CD4-positive, alpha-beta T cell treated with Interleukin-4 for 1 hour (primary cell): ENCODE measurements at places on chromosomes 3 and 15.

DNA sequence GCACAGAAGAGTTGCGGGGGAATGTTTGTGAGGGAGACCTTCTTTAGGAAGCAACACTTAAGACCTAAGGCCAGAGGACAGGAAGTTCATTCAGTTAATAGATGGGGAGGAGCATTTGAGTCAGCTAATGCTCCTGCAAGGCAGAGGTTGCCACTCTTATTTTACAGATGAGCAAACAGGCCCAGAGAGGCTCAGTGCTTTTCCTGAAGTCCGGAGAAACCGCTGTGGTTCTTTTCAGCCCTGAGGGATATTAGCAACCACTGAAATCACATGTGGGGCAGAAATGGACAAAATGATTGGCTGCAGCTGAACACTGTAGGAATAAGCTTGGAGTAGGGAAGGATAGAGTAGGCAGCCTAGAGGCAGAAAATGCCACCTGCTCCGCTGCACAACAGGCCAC, 33.3 kb upstream of the RTP4 start:
- DNase-seq, result no peak

DNA sequence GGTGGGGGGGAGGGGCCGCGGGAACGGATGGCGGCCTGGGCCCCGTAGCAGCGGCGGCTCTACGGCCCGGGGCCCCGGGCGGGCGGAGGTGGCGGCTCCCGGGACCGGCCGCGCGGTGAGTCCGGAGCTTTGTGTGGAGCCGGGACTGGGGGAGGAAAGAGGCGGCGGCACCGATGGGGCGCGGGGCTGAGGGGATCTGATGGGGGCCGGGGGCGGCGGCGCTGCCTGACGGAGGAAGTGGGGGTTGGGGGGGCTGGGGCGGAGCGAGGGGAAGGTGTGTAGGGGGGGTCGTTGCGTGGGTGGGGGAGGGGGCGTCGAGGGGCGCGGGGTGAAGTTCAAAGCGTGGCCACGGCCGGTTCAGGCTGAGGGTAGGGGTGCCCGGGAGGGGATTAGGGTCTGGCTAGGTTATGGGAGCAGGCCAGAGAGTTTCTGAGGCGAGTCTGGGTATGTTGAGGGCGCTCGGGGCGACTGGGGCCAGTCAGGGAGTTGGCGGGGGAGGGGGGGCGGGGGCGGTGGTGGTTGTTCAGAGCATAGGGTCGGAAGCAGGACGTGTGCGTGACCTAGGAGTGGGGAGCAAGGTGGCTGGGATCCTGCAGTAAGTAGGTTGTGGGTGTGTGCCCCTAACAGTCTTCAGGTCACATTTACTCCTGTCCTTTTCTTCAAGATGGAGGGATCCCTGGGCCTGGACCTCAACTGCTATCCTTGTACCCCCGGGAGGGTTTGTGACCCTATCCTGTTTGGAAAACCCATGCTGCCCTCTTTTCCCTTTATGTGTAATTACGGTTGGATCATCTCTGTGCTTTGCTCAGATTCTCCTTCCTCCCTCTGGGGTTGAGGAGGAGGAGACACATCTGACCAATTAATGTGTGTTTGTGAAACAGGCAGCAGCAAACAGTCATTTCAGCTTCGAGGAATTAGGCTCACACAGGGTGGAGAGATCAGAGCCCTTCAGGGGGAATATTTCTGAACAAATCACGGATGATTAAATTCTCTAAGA, 644 bp downstream of the ZNF609 start:
- DNase-seq, result peak; percentile 44

DNA sequence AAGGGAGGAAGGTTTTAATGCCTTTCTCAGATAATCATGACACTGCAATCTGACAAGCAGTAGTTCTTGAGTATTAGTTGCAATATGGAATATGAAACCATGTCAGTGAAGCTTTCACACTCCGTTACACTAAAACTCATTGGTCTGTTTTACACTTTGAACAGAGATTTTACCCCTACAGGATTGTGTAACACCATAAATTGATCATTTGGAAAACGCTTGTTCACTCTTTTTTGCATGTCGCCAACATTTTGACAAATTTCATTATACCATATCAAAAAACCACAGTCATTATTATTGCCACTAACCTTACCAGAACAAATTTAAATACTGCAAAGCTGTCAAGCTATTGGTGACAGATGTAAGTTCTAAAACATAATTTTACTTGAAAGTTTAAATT, 404.8 kb upstream of the THBS1 start:
- DNase-seq, result no peak

DNA sequence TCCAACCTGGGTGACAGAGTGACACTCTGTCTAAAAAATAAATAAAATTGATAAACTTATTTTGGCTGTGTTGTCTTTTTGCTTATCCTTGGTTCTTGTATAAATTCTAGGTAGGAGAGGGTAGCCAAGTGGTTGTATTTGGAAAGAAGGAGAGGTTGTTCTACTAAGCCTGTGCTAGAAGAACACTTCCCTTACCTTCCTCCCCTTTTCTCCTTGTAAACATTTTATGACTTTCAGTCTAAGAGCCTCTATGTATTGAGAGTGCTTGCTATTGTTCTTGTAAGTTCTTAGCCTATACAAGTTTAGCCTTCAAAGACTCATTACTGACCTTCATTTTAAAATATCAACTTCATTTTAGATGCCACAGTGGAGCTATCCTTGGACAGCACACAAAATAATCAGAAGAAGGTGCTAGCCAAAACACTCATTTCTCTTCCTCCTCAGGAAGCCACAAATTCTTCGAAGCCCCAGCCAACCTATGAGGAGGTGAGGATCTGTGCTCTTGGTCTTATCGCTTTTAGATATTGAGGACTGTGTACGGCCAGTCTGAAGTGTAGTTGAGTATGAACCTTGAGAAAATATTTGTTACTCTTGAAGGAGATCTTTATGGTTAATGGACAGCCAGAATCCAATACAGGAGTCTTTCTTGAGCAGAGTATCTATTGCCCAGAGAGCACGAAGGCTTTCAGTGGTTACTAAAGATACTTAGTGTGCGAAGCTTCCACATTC, 22.1 kb downstream of the SNX1 start:
- DNase-seq, result no peak

- DNase-seq, result no peak
Measured at GRCh38 chr15:60793656-60794055, 314.7 kb upstream of the ICE2 start.

GRCh38 chr3:43024181-43024885, 45.2 kb downstream of the GASK1A start:
- DNase-seq, result peak; percentile 66

DNA sequence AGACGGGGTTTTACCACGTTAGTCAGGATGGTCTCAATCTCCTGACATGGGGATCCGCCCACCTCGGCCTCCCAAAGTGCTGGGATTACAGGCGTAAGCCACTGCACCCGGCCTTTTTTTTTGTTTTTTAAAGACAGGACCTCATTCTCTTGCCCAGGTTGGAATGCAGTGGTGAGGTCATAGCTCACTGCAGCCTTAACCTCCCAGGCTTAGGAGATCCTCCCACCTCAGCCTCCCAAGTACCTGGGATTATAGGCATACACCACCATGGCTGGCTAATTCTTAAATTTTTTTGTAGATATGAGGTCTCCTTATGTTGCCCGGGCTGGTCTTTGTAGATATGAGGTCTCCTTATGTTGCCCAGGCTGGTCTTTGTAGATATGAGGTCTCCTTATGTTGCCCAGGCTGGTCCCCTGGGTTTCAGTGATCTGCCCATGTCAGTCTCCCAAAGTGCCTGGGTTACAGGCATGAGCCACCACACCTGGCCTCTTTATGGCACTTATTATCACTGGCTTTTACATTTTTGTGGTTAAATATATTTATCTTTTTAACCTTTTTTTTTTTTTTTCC, 82.3 kb upstream of the RNU6-1 start:
- no peak for DNase-seq

GRCh38 chr3:115072265-115073021, 74.6 kb downstream of the ZBTB20 start:
- DNase-seq, result no peak

DNA sequence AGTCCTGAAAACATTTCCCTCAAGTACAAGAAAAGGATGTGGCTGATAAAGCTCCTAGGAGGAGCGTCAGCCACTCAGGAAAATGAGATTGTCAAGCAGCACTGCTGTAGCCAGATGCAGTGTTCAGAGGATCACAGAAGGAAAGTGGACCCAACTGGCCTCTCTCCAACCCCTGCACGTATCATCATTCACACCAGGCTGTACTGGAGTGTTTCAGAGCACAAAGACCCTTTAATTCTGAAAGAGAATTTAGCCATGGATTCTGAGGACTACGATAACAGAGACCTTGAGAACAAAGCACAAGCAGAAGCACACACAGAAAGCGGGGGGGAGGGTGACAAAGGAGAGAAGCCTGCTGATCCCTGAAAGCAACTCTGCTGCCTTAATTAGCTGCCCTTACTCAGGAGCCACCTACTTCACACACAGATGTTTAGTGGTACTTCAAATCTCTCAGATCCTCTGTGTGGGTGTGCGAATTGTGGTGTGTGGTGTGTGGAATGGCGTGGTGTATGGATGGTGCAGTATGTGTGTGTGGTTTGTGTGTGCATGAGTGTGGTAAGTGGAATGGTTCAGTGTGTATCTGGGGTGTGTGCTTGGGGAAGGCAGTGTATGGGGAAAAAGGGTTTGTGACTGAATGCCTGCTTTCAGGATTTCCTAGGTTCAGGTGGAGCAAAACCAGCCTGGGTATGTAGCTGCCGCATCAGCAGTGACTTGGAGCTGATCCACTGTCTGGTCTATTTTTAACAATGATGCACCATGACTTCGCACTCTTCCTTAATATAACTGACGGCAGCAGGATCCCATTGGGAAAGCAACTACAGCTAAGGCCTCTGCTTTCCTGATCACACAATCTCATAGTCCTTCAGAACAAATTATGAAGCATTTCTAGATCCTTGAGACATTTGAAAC, 192.5 kb downstream of the RSL24D1 start:
- no peak for DNase-seq

DNA sequence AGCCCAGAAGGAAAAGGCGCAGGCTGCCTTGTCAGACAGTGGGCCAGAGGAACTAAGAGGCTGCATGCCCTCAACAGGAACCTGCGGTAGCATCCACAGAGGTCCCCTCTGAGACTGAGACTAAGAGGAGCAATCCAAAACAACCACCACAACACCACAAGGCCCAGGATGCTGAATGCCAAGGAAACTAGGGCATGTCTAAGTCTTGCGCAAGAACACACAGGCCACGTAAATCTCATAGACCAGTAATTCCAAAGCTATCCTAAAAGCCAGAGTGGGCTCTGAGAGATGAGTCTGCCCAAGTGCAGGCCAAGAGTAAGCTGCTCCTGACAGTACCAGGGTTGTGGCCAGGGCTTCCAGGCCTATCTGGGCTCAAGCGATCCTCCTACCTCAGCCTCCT, 12.9 kb downstream of the MON1A start:
- DNase-seq, result no peak

DNA sequence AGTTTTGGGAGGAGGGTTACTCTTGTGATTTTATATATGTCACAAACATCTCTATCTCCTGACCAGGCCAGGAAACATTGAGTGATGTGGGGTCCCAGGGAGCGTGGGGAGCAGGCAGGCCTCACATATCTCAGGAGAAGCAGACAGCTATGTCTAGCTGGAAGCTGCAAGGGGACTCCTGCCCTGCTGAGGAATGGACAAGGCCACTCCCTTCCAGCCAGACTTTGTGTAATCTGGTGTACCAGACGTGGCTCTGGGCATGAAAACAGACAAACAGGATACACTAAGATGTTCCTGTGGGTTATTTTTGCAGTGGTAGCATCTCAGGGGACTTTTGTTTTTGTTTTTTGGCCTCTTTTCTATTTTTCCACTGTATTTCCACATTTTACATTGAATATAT, 23.2 kb downstream of the CYP8B1 start:
- DNase-seq, result no peak

DNA sequence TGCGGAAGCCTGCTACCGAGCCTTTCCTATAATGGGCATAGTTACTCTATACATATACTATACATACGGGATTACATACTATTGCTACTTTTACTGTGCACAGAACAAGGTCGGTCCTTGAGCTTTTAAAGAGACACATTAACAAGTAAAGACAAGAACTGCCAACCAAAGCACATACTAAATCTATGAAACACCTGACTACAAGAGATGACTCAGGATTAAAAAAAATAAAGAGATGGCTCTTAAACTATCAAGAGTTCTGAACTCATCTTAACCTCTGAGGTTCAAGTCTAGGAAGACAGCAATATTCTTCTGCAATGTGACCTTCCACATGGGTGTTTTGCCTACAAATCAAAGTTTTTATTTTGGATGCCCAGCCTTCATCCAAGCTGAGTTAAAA, 106.8 kb downstream of the TNIK start:
- no peak for DNase-seq

DNA sequence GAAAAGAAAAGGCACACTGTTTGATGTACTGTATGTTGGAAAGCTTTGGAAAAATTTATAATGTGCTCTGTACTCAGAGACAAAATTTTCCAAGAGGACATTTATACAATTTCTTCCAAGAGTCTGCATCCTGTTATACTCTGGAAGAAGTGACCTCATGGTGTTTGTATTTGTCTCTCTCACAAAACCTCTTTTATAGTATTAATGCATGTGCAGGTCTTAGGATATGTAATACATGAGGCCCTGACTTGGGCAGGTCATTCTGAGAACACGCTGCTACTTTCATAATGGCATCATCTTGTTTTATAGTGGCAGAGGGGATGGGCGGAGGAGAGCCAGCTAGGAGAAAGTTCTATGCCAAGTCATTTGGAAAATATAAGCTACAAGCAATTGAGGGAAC, 72.0 kb upstream of the P3H2 start:
- DNase-seq, result no peak

- DNase-seq, result no peak
Measured at GRCh38 chr3:32848215-32848614, 30.4 kb downstream of the TRIM71 start.

DNA sequence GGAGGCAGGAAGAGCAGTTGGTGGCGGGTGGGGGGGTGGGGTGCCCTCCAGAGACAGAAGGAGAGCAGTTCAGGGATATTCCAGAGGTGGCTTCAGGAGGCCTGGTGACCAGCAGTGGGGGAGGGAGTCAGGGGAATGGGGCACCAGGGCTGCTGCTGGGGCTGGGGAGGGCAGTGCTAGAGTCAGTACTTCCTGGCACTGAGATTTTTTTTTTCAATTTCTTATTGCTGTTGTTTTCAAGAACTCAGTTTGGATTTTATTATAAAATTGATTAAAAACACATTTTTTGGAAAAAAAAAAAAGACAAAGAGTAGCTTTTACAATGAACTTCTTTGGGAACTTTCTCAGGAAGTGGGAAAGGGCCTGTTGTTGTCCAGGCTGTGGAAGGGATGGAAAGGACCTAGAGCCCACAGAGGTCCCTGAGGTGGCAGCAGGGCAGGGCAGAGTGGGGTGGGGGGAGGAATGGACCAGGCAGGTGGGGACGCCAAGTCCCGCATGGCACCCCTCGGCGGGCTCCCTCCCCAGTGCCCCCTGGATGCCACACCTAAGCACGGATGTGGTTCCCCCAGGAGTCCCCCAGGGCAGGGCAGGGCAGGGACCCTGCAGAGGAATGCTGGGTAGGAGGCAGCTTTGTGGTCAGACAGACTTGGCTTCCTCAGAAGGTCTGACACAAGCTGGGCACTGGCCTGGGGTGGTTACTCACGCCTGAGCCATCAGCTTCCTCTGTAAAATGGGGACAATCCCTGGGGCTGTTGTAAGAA, 8.5 kb upstream of the ANPEP start:
- DNase-seq, result no peak
